ENCODE measurements at places on chromosomes 1 and 21. TPM values are rescaled to one million over a fixed set of nuclear protein-coding genes. Genes with fewer than 3 reads are reported as not detected.

Gene ELAPOR1
- total RNA-seq, result 7.0 TPM

- no peak for DNase-seq
Observed at GRCh38 chr1:91901231-91901630, 15.3 kb upstream of the TGFBR3 start.

- DNase-seq, result no peak
Observed at GRCh38 chr1:25666460-25666859, 49.9 kb downstream of the MAN1C1 start.

GRCh38 chr21:33394260-33394659 is 9.0 kb upstream of the IFNGR2 start:
- no peak for DNase-seq

Gene SLAMF8
- 0.36 TPM for total RNA-seq

- no peak for DNase-seq
Observed at GRCh38 chr1:10106756-10107475, 74.2 kb downstream of the UBE4B start.

- no peak for DNase-seq
Observed at GRCh38 chr1:3795453-3796214, 664 bp downstream of the LRRC47 start.

Gene AADACL3
- total RNA-seq, result not detected

GRCh38 chr21:21750124-21750825 is 752.1 kb downstream of the NCAM2 start:
- DNase-seq, result no peak

Gene CD2
- 178 TPM for total RNA-seq

Gene SPOCD1
- total RNA-seq, result not detected

Gene MFSD2A
- 0.81 TPM for total RNA-seq

GRCh38 chr1:62391369-62391971 is 45.4 kb upstream of the USP1 start:
- DNase-seq, result no peak

- no peak for DNase-seq
Observed at GRCh38 chr1:164764333-164764732, 205.3 kb downstream of the PBX1 start.

- no peak for DNase-seq
Observed at GRCh38 chr1:159965263-159965662, 11.2 kb upstream of the SLAMF9 start.

DNA sequence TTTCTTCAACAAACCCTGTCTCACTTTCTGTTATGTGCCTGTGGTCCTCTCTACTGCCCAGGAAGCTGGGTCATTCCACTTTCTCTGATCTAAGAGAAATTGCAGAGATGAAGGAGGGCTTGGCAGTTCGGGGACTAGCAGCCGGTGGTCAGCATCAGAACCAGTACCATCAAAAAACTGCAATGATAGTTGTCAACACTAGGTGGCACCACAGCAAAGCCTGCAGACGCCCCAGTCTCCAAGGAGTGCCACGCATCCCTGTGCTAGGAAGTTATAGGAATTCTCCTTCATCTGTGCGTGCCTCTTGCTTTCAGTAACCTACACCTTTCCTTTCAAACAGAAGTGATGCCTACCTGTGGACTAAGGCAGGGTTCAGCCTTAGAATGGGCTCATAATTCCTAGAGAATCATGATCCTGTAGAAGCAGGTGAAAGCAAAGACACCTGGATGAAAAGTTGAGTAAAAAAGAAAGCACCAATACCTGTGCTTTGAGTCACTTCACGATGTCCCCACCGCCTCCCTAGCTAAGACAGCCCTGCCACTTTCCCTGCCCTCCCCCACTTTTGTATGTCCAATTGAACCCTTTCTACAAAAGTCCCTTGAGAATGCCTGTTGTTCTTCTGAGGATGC is 129.2 kb downstream of the ADAMTS1 start:
- DNase-seq, result peak; percentile 10

DNA sequence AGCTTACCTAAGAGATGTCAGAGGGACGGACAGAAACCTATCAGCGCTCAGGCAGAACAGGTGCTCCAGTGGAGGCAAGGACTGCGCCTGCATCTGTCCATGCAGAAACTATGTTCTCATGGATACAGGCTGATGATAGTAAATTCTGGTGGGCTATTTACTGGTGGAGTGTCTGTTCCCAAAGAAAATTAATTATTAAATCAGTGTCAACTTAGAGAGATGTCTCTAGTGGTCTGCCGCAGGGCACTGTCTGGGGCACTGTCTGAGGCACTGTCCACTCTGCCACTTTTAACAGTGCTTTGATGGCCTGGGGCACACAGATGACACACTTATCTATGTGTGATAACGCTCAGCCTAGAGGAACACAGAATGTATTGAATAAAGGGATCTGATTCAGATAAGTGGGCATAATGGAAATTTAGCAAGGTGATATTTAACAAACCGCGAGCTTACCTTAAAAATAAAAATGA is 148.1 kb downstream of the RGS7 start:
- DNase-seq, result no peak

Gene NBPF4
- total RNA-seq, result not detected

Gene S100PBP
- 47.7 TPM for total RNA-seq

- no peak for DNase-seq
Observed at GRCh38 chr1:215606564-215607168, 39.6 kb downstream of the KCTD3 start.

Gene LCE3D
- not detected for total RNA-seq

Gene EVA1B
- 1.2 TPM for total RNA-seq

DNA sequence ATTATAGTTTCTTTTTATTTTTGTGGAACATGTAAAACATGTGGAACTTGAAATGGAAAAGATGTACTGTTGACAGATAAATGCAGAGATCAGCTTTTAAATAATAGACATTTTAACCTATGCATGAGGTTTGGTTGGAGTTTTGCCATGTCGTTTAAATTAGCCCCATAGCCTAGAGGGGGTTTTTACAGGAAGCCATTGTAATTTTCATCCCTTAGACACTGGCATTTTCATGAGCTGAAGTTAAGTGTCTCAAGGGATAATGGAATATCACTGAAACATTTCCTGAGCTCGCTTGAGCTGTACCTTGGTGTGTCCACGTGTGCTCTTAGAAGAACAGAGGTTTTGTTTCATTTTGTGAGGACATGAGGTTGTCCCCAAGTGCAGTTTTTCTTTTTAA is 54.2 kb downstream of the HMCN1 start:
- no peak for DNase-seq

Gene SELL
- total RNA-seq, result 549 TPM

DNA sequence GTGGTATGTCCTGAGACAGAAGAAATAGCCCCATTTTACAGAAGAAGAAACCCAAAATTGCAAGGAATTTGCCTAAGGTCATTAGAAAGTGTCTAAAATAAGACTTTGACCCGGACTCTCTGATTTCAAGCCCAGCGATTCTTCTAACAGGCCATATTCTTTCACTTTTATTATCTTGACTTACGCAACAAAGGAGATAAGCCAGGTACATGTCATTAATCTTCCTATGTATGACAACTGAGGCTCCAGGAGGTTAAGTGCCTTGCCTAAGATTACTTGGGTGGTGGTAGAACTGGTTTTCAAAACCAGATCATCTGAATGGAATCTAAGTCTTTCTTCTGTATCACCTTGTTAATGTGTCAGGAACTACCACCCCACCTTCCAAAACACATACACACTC is 124.3 kb downstream of the PBX1 start:
- no peak for DNase-seq

GRCh38 chr1:66671455-66671854 is 80.8 kb upstream of the DYNLT5 start:
- DNase-seq, result no peak

- no peak for DNase-seq
Observed at GRCh38 chr1:180927841-180928240, 15.1 kb downstream of the KIAA1614 start.

Gene PTGFR
- total RNA-seq, result not detected

DNA sequence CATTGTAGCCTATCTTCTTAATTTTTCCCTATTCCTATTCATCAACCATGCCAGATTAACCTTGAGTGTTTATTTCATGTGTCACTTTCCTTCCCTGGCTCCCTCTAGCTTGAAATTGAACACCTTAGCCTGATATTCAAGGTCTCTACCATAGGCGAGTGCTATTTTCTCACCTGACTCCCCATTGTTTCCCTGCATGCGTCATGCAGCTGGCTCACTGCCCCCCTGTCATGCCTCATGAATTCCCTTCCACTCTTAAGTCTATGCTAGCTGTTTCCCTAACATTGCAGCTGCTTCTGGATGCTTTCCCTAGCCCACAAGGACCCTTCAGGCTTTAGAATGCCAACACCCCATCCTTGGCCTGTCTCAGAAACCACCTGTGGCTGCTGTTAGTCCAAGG is 56.7 kb upstream of the CD1D start:
- DNase-seq, result no peak

GRCh38 chr21:33293811-33294216 is 27.6 kb downstream of the IL10RB start:
- no peak for DNase-seq

Measured in naive thymus-derived CD8-positive, alpha-beta T cell (primary cell).